ENCODE measurements at places on chromosomes 7 and 10.

DNA sequence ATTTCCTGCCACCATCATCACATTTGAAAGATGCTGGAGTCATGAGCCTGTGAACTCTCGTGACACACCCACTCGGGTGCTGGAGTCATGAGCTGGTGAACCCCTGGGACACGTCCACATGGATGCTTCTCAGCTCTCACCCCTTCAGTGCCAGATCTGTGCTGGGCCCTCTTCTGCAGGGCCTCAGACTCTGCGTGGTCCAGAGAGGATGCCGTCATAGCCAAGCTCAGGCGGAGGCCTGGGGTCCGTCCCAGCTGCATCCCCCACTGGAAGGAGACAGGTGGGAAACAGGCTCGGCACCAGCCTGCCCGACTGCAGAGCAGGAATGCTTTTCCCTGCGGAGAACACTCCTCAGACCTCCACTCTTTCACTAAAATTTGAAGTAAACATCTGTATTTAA, 156.5 kb upstream of the PPP2R2D start:
- no peak for DNase-seq

GRCh38 chr7:41247143-41247865, 455.6 kb downstream of the INHBA start:
- no peak for DNase-seq

- DNase-seq: no peak
Measured at GRCh38 chr7:391961-392524, 102.1 kb downstream of the FOXL3 start.

GRCh38 chr7:135386181-135386580, 123.7 kb downstream of the CNOT4 start:
- DNase-seq: no peak

GRCh38 chr10:73517166-73517888, 21.5 kb upstream of the PPP3CB start:
- no peak for DNase-seq
